ENCODE measurements at places on chromosomes 5 and 9. TPM values are rescaled to one million over a fixed set of nuclear protein-coding genes. Genes with fewer than 3 reads are reported as not detected.

The GLRA1 gene
- total RNA-seq: not detected

The PCDHGA7 gene
- total RNA-seq: 0.38 TPM

The TMC1 gene
- not detected for total RNA-seq

The PCDHGA2 gene
- total RNA-seq: 0.11 TPM

- DNase-seq: no peak
These were observed 66.6 kb downstream of the ABCA1 start for GRCh38 chr9:104861397-104861796.

GRCh38 chr9:135500525-135501260 is at the start of gene MRPS2:
Gene MRPS2, plus strand, starts transcription at chr9:135500682. Its CDS starts 29 bp downstream, at chr9:135500711.
- DNase-seq: peak; percentile 62

GRCh38 chr5:146690880-146691355 is 174.9 kb upstream of the GPR151 start:
- DNase-seq: no peak

- no peak for DNase-seq
These were observed 72.3 kb downstream of the ZNF366 start for GRCh38 chr5:72434781-72435437.

DNA sequence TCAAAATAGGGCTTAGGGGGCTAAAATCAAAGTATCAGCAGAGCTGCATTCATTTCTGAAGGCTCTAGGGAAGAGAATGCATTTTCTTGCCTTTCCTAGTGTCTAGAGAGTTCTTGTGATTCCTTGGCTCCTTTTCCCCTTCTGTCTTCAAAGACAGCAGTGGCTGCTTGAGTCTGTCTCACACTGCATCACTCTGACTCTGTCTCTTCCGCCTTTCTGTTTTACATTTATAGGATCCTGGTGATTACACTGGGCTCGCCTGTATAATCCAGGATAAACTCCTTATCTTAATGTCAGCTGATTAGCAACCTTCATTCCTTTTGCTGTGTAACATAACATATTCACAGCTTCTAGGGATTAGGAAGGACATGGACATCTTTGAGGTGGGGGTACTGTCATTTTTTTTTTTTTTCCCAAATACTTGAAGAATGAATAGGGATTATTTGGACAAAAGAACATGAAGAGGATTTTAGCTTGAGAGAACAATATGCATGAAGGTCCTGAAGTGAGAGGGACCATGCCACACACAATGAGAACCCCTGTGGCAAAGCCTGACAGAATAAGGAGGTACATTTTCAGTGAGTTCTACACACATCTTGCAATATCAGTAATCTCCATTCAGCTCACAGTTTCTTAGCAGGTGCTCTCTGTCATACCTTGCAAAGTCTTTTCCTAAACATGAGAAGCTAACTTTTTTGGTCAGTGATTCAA is 267.6 kb downstream of the FAM170A start:
- no peak for DNase-seq

DNA sequence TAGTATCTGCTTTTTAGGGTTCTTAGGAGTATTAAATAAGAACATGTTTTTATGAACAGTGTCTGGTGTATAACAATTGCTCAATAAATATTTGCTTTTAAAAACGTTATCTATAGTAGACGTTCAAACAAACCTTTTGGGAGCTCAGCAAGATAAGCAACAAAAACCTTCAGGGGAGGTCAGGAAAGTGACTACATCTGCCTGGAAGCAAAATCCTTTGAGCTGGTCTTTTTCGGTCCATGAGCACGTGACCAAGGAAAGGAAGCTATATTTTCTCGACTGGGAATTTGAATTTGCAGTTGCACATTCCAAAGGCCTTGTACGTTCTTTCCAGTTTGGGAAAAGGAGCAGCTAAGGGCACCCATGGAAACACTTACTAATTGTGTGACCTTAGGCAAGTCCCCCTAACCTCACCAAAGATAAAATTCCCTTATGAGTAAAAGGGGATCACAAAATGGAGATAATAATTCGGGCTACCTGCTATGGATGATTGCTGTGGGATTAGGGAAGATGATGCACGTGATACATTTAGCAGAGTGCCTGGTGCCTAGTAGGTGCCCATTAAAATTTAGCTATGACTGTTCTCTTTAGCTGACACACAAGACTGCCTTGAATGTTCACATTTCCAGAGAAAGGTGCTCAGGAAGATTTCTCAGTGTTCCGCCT is 45.4 kb downstream of the PTTG1 start:
- DNase-seq: no peak

DNA sequence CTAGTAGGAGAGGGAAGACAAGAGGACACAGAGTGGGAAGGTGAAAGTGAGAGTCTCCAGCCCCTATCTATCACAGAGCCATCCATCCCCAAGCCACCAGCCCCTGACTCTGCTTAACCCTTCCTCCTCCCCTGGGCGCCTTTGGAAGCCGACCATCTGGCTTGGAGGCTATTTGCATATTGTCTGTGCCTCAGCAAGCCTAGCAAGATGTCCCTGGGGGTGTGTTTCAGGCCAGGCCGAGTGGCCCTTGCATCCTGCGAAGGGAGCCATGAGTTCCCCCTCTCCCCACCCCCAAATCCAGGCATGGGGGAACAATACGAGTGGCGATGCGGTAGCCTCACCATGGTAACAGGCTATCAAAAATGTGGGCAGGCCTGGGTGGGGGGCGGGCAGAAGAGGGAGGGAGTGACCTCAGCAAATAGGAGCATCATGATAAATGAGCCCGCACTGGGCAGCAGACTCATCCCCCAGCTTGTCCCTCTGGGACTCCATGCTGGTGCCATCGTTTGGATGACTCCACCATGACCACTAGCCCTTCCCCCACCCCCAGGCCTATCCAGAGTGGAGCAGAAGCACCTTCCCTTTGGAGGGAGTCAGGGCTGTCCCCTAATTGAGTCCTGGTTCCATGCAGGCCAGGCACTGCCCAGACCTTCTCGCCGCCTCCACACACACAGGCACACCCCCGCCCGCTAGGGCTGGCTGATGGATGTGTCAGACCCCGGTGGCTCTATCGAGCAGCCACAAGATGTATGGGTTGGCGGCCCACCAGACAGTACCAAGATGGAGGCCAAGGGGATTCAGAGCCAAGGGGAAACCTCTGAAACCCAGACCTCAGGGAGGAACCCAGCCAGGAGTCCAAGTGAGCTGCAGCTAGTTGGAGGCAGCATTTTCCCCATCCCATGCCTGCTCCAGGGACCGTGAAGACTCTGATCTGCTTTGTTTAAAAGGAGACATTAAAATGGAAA is 14.6 kb downstream of the URM1 start:
- no peak for DNase-seq

DNA sequence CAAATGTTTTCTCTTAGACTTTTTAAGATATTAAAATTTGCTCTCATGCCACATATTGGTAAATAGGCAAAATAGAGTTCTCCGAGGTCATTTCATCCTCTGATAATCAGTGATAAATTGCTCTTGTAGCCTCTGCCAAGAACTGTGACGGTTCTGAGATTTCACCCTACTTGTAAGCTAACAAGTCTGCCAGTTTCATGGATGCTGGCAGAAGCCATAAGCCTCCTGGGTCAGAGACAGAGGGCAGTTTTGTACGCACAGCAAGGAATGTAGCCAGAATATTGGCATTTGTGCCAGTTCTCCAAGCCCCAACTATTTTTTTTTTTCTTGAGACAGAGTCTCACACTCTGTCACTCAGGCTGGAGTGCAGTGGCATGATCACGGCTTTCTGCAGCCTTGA is 945.0 kb upstream of the WWC1 start:
- DNase-seq: no peak

DNA sequence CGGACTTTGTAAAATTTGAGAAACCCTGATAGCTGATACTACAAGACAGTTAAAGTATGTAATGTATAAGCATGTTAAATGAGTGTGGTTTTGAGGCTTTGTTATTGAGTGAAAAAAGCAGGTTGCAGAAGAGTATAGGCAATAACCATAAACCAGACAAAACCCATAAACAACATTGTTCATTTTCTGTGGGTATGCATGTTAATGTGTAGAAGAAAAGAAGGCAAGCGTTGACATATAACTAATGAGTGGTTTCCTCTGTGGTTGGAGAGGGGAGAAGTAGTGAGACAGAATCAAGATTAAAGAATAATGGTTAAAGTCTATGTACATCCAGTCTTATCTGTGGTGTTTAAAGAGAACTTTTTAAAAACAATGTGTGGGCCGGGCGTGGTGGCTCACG is 26.2 kb downstream of the RAD23B start:
- peak; percentile 23 for DNase-seq

- DNase-seq: no peak
These were observed 51.4 kb downstream of the ROR2 start for GRCh38 chr9:91898451-91899218.

GRCh38 chr5:5887833-5888232 is 465.4 kb downstream of the ICE1 start:
- no peak for DNase-seq
